ENCODE measurements at places on chromosomes 16 and 17. TPM values are rescaled to one million over a fixed set of nuclear protein-coding genes. Genes with fewer than 3 reads are reported as not detected.

DNA sequence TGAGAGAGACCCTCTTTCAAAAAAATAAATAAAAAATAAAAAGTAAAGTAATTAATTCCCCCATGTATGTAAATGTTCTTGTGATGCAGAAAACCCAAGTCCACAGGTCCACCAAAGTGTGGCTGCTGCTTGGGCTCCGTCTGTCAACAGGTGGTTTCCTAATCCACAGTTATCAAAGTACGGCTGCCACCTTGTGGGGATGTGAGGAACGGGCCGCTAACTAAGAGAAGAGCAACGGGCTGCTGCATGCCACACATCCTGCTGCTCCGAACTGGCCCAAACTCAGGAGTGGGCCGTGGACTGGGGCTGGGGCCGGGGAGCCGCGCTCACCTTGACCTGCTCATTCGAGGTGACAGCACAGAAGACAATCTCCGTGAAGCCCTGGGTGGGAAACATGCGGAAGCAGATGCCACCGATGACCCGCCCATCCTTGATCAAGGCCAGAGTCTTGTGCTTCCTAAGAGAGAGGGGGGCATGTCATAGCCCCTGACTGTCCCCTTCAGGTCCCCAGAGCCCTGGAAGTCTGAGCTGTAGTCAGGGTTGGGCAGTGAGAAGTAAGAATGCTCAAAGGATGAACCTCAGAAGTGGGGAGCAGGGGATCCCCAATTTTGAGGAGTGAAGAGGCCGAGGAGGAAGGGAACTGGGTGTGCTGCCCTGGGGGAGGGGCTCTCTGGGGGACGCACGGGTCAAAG is 4.3 kb downstream of the KAT2A start:
- no peak overlapping the region for H3K4me3 ChIP-seq
- peak; percentile 88 for DNase-seq
- H3K4me1 ChIP-seq = no peaks in the 10 kb centered on the region
- no peak overlapping the region for H3K27ac ChIP-seq
- H3K27me3 ChIP-seq = no peaks in the 10 kb centered on the region

DNA sequence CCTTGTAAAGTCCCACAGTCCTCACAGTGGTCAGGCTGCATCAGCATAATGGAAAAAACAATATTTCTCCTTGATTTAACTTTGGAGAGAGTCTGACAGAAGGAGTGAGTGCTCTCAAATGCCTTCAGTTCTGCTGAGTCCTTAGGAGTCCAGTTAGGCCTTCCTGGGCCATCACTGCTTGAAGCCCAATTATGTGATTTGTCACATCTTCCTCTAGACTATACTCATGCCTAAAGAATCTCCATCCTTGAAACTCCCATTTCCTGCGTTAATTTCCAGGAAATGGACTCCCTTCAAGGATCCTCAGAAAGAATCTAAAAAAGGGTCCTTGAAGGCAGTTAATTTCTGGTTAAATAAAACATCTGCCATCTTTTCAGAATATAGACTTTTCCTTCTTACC is 52.8 kb downstream of the SLFN5 start:
- H3K4me3 ChIP-seq = no peak overlapping the region
- no peaks in the 10 kb centered on the region for H3K27me3 ChIP-seq
- DNase-seq = no peak
- H3K4me1 ChIP-seq = no peaks in the 10 kb centered on the region
- no peaks in the 10 kb centered on the region for H3K36me3 ChIP-seq

- H3K4me3 ChIP-seq = no peak overlapping the region
- peaks cover 28% of the 10 kb centered on the region for H3K4me1 ChIP-seq
- no peak for DNase-seq
- H3K36me3 ChIP-seq = no peaks in the 10 kb centered on the region
Measured at GRCh38 chr17:45305530-45306087, 11.2 kb downstream of the MAP3K14 start.

DNA sequence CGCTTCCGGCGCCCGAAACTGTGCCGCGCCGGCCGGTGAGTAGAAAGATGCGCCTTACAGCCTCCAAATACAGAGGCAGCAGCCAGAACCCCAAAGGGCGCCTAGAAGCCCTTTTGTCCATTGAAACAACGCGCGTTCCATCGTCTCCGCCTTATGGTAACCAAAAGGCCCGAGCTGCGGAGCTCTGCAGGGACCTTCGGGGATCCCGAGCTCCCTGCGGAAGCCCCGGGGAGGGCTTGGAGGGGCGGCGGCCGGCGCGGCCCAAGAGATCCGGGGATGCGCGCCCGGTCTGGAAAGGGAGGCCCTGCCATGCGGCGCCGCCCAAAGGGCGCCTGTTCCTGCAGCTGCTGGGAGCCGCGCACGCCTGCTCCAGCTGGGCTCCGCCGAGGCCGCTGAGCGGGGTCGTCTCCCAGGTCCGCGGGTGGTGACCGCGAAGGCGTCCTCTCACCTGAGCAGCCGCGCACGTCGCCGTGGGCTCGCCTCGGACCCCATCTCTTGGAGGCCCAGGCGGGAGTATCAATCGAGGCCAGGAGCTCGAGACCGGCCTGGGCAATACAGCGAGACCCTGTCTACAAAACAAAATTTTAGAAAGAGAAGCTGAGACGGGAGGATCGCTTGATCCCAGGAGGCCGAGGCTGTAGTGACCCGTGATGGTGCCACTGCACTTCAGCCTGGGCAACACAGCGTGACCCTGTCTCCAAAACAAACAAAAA is 742 bp upstream of the FBXO31 start:
- H3K4me3 ChIP-seq = peak overlapping the region; percentile 92
- peak; percentile 56 for DNase-seq
- no peaks in the 10 kb centered on the region for H3K27me3 ChIP-seq
- peak overlapping the region; percentile 89 for H3K27ac ChIP-seq
- no peaks in the 10 kb centered on the region for H3K36me3 ChIP-seq

DNA sequence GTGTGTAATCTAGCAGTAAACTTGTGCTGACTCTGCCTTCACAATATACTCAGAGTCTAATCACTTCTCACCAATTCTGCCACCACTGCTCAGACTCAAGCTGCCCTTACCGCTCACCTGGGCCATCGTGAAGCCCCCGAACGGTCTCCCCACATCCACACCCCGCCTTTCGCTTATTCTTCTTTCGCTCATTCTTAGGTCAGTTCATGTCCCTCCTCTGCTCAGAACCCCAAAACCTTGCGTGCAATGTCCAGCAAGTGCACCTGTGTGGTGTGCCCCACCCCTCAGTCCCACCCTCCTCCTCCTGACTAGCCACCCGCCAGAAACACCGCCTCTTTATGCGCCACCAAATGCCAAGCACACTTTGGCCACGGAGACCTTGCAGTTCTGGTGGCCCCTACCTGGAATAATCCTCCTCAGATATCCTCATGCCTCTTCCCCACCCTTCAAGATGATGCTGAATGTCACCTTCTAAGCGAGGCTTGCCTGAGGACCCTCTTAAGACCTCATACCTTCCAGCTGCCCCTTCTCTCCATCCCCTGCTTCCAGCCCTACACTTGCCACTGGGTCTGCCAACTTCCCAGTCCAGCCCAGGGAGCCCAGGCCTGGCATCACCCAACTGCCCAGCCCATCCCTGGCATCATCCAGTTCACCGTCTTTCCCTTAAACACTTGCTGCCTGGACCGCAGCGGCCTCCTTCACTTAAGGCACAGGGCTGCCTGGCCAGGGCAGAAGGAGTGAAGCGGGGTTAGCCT is 34.3 kb upstream of the RBFOX3 start:
- no peaks in the 10 kb centered on the region for H3K27me3 ChIP-seq
- no peaks in the 10 kb centered on the region for H3K36me3 ChIP-seq
- H3K4me3 ChIP-seq = no peak overlapping the region
- DNase-seq = no peak

DNA sequence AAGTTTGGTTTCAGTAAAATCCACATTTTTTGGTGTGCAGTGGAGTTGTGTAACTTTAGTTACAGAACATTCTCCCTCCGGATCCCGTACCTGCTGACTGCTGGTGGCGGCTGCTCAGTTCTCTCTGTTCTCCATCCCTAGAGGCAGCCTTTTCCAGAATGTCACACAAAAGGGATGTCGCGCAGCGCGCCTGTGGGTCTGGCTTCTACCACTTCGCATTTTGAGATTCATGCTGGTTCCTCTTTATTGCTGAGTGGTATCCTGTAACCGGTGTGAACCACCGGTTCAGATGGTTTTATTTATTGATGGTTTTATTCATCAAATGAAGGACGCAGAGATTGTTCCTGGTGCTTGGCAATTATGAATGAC is 981 bp upstream of the CEP131 start:
- no peaks in the 10 kb centered on the region for H3K4me1 ChIP-seq
- H3K4me3 ChIP-seq = no peak overlapping the region
- no peak for DNase-seq
- no peaks in the 10 kb centered on the region for H3K27me3 ChIP-seq
- no peak overlapping the region for H3K27ac ChIP-seq

GRCh38 chr17:43734376-43734775 is 24.2 kb downstream of the SOST start:
- H3K27me3 ChIP-seq = no peaks in the 10 kb centered on the region
- H3K4me3 ChIP-seq = no peak overlapping the region
- DNase-seq = no peak
- no peak overlapping the region for H3K27ac ChIP-seq
- no peaks in the 10 kb centered on the region for H3K4me1 ChIP-seq
- H3K36me3 ChIP-seq = no peaks in the 10 kb centered on the region

DNA sequence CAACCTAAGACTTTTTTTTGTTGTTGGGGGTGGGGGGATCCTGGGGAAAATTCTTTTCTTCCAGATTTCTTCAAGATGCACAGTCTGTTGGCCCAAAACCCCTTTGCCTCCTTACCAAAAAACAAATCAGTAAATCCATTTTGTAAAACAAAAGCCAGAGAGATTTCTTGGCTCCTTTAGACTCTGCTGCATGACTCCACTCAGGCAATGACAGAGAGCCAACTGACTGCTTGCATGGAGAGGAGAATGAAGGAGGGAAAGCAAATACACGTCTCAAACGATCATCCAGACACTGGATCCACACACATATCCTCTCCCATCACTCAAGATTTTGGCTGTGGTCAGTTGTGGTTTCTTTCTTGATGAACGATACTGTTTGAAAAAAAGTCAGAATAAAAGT is 13.8 kb downstream of the COPRS start:
- H3K4me3 ChIP-seq = no peak overlapping the region
- no peak overlapping the region for H3K27ac ChIP-seq
- no peaks in the 10 kb centered on the region for H3K27me3 ChIP-seq

DNA sequence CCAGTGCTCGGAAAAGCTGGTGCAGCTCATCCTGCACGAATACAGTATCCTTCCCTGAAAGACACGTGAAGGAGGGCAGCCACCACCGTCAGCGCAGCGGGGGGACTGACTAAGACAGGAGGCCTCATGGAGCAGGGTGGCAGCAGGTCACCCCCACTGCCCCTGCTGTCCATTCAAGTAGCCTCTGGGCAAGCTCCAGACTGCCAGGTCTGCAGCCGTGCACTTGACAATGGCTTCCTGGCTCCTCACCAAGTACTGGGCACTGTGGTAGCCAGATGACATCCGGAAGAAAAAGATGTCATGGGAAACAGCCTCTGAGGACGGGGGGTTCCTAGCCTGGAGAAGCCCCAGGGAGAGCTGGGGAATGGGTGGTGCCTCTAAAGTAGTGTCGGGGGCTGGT is 7.9 kb upstream of the MYO15A start:
- H3K4me3 ChIP-seq = no peak overlapping the region
- H3K27me3 ChIP-seq = no peaks in the 10 kb centered on the region
- H3K36me3 ChIP-seq = peaks cover 4% of the 10 kb centered on the region
- no peak overlapping the region for H3K27ac ChIP-seq
- DNase-seq = no peak

- peaks cover 6% of the 10 kb centered on the region for H3K4me1 ChIP-seq
- H3K27ac ChIP-seq = peak overlapping the region; percentile 44
- peak; percentile 62 for DNase-seq
- no peaks in the 10 kb centered on the region for H3K27me3 ChIP-seq
- H3K4me3 ChIP-seq = no peak overlapping the region
- no peaks in the 10 kb centered on the region for H3K36me3 ChIP-seq
Measured at GRCh38 chr16:68993885-68994284, 111.6 kb upstream of the HAS3 start.

- peak overlapping the region; percentile 63 for H3K27ac ChIP-seq
- H3K36me3 ChIP-seq = no peaks in the 10 kb centered on the region
- peak; percentile 85 for DNase-seq
- H3K27me3 ChIP-seq = no peaks in the 10 kb centered on the region
- H3K4me1 ChIP-seq = peaks cover 32% of the 10 kb centered on the region
- no peak overlapping the region for H3K4me3 ChIP-seq
Measured at GRCh38 chr16:87465306-87465705, 27.5 kb downstream of the ZCCHC14 start.

DNA sequence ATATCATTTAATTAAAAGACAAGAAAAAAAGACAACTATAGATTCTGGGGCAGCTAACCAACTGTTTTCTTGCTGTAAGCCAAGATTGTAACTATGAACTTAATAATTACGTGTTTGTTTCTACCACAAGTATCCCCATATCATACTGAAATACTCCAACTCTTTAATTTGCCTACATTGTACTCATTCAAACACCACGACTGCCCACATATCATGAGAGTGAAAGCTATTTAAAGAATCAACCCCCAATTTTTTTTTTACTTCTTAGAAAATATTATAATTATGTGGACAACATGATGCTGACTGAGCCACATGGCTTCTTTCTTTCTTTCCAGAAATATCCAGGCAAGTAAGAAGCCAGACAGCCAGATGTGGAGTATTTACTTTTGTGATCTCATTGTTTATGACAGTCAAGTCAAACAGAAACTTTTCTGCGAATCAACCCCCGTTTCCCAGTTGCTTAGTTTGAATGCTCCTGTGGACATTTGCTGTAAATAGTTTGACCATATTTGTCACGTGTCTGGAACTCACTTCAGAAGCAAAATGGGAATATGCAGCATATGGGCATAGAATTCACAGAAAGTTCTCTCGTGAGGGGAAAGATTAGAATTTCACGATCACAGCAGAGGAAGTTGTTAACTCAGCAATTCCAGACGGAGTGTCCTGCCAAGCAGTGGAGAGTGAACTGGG is 126.8 kb upstream of the PSMD7 start:
- H3K27ac ChIP-seq = peak overlapping the region; percentile 60
- DNase-seq = peak; percentile 58
- no peaks in the 10 kb centered on the region for H3K27me3 ChIP-seq
- no peaks in the 10 kb centered on the region for H3K36me3 ChIP-seq
- no peak overlapping the region for H3K4me3 ChIP-seq
- H3K4me1 ChIP-seq = no peaks in the 10 kb centered on the region

The ASB16 gene
- polyA plus RNA-seq = 0.15 TPM

The PRAC1 gene
- not detected for polyA plus RNA-seq
